ENCODE measurements at places on chromosomes 7 and 10.

- no peak for DNase-seq
Measured at GRCh38 chr7:26153241-26153822, 1.3 kb downstream of the NFE2L3 start.

DNA sequence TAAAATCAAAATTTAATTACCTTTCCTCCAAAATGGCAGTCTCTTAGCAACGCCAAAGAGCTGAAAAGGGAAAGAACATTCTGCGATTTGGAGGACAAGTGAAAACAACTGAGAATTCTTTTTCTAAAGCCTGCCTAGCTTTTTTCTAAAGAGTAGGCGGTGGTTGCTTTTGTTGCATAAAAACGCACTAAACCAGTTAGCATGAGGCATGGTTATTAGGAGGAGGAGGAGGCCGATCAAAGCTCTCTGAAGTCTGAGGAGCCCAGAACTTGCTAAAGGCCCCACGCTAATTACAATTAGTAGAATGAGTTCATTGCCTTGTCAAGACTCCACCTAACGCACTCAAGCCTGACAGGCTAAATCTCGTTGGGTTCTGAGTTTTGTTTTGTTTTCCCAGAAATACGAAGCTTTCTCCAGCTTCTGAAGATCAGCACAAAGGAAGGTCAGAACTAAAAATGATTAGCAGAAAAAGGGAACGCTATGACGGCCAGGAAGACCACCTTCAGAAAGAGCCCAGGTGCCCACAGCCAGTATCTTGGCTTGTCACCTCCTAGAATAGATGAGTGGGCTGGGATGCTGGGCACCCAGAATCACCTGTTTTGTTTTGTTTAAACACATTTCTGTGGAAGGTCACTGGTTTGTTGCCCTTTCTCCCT is 72.0 kb downstream of the FGFR2 start:
- DNase-seq, result no peak

- no peak for DNase-seq
Measured at GRCh38 chr10:103062854-103063590, 130.1 kb downstream of the NT5C2 start.

GRCh38 chr7:95317546-95317945 is 6.8 kb downstream of the PON1 start:
- DNase-seq, result no peak

DNA sequence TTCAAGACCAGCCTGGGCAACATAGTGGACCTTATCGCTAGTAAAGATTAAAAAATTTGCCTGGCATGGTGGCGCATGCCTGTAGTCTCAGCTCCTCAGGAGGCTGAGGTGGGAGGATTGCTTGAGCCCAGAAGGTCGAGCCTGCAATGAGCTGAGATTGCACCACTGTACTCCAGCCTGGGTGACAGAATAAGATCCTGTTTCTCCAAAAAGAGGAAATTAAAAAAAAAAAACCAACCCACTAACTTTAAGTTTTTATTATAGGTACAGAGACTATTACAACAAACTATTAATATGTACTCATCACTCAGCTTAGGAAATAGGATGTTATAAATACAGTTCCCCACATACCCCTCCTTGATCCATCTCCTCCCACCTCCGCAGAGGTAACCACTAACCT is 30.2 kb downstream of the DHTKD1 start:
- no peak for DNase-seq

- no peak for DNase-seq
Measured at GRCh38 chr7:17130281-17131059, 168.0 kb upstream of the AHR start.

DNA sequence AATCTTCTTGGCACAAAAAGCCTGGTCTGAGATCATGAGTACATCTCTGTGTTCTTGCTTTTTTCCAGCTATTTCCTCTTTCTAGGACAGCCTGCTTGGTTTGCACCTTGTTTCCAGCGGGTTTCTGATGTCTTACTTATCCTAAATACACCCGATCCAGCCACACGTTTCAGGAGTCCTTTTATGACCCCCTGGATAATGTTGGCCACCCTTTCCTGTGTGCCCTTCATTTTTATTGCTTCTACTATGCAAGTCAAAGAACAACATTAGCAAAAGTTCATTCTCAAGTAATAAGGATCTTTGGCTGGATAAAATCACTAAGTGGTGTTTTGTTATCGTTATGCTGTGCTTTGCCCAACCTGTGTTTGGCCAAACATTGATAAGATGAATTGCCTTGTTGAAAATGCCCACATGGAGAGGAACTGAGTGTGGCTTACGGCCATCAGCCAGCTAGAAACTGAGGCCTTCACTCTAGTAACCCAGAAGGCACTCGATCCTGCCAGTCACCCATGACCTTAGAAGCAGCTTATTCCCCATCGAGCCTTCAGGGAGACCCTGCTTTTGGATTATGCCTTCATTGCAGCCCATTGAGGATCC is 28.7 kb upstream of the AKR1C1 start:
- DNase-seq, result no peak

- DNase-seq, result no peak
Measured at GRCh38 chr10:113431398-113432160, 121.3 kb upstream of the HABP2 start.

GRCh38 chr7:82624337-82624736 is 180.8 kb upstream of the CACNA2D1 start:
- DNase-seq, result no peak

DNA sequence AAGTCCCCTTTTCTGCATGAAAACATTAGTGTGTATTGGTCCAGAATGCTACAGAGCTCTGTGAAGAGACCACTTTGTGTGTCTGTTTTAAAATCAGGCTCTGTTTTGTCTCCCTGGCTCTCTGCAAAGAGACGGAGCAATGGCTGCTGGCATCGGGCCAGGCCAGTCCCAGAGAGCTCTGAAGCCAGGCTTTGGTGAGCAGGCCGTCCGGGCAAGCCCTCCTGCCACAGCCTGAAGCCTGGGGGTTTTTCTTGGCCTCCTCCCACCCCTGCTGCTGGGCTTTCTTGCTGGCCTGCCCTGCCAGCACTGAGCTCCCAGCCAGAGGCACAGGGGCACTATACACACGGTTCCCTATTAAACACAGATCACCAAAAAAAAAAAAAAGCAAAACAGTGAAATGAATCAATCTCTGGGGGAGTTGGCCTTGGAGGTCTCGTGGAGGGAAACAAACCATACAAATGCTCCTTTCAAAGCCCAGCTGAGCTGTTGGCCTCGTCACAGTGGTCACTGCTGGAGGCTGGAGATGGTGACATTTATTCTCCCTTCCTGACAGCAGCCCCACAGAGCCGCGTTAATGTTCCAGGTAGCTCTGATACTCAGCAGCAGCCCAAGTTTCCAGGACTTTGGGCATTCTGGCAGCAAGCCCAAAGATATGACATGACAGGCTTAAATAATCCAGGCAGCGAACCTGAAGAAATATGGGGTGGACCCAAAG is 237.2 kb downstream of the TCF7L2 start:
- DNase-seq, result peak; percentile 73

DNA sequence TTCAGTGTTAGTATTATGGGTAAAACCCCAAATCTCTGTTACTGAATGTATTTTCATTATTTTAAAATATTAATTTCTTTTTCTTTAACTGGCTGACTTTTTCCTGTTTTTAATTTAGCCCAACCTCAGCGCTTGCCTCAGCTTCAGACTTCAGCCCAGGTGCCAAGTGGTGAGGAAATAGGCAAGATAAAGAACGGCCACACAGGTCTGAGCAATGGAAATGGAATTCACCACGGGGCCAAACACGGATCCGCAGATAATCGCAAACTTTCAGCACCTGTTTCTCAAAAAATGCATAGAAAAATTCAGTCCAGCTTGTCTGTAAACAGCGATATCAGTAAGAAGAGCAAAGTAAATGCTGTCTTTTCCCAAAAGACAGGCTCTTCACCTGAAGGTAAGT is 57.5 kb downstream of the MDFIC start:
- no peak for DNase-seq

GRCh38 chr10:70622981-70623844 is 20.7 kb upstream of the PRF1 start:
- no peak for DNase-seq

DNA sequence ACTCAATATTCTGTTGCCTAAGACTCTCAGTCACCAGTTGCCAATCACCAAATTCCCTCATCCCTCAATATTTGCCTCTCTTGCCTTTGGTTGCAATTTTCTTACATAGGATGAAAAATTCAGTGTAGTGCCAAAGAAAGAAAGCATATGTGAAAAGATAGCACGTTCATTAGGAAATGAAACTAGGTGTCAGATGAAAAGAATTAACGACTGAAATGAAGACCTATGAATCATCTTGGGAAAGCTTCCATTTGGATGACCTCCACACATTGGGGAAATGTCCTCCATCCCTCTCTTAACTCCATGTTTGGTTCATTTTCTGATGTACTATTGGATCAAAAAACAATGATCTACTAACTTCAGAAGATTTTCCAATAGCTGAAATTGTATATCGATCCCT is 145.1 kb upstream of the MEOX2 start:
- no peak for DNase-seq

GRCh38 chr7:140055833-140056232 is 6.9 kb downstream of the PARP12 start:
- DNase-seq, result no peak

- no peak for DNase-seq
Measured at GRCh38 chr7:1743481-1744230, 73.6 kb downstream of the ELFN1 start.

- no peak for DNase-seq
Measured at GRCh38 chr7:66946545-66946944, 25.5 kb downstream of the TMEM248 start.

DNA sequence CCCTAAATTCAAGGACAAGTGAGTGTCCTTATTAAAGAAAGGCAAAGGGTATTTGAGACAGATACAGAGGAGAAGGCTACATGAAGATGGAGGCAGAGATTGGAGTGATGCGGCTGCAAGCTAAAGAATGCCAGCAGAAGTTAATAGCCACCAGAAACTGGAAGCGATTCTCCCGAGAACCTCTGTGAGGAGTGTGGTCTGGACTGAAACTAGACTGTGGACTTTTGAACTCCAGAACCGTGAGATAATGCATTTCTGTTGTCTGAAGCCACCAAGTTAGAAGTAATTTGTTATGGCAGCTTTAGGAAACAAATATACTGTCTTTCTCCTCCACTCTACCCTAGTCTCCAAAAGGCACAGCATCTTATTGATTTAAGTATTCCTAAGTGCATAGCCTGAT is 80.3 kb upstream of the CREB5 start:
- no peak for DNase-seq

- DNase-seq, result peak; percentile 44
Measured at GRCh38 chr10:89217057-89217990, 10.2 kb upstream of the CH25H start.

DNA sequence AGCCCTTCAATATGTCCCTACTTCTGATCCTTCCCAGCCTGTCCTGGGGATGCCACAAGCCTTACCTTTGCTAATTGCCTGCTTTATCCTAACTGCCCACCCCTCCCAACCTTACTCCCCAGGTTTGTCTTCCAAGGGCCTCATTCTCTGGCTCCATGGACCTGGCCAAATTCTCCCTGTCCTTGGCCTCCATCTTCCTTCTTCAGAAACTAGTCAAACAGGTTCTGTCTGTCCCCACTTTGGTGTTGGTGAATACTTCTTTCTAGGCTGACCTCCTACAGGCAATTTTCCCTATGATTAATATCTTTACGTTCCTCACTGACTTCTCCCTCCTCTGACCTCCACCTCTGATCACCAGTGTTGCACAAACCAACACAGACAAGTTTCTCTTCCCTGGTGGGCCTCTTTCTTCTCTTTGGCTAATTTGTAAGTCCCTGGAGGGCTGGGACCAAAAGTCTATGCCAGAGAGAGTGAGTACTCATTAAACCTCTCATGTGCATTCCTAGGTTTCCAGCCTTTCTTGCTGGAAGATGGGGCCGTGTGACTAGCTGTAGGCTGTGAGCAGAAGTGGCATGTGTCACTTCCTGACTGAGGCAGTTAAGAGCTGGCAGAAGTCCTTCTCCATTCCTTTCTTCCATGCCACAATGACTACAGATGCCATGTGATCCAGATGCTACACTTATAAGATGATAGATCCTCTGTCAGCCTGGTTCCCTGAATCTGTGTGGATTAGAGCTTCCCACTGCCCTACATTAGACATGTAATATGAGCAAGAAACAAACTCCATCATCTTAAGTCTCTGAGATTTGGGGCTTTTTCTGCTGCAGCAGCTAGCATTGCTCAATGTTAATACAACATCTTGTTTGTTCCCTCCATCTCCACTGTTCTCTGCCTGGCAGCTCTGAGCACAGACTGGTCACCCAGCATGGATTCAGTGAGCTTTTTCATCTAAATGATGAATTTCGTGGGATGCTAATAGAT is 382.7 kb downstream of the RPS24 start:
- no peak for DNase-seq

DNA sequence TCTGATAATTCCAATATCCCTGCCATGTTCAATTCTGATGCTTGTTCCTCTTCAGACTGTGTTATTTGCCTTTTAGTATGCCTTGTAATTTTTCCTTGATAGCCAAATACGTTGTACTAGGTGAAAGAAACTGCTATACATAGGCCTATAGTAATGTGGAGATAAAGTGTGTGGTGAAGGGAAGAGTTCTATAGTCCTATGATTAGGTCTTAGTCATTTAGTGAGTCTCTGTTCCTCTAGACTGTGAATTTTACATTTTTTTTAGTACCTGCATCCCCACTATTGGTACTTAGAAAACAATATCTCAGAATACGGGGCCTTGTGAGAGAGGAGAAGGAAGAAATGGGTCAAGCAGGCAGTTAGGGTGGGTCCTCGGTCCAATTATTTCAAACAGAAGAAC is 59.6 kb upstream of the SEMA3E start:
- DNase-seq, result no peak

GRCh38 chr7:2507917-2508306 is 11.7 kb upstream of the LFNG start:
- no peak for DNase-seq

DNA sequence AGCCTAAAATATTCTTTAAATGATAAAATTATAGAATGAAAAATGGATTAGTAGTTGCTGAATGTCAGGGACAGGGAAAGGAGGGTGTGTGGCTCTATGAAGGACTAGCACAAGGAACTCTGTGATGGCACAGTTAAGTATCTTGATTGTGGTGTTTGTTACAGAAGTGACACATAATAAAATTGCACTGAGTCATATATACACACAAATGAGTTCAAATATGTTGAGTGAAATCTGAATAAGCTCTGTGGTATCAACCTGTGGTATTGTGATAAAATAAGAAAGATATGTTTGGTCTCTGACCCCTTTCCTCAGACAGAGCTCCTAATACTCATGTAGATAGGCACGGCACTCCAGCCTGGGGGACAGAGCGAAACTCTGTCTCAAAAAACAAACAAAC is 181.5 kb upstream of the TRIM24 start:
- no peak for DNase-seq

DNA sequence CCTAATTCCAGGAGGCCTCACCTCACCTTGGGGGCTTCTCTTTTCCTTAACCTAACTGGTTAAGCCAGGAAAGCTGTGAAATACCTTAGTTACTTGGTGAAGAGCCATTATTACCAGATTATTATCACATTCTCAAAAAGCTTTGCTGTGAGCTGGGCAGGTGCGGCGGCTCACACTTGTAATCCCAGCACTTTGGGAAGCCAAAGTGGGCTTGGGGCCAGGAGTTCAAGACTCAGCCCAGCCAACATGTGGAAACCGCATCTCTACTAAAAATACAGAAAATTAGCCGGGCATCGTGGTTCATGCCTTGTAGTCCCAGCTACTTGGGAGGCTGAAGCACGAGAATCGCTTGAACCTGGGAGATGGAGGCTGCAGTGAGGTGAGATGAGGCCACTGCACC is 102.4 kb upstream of the KLF6 start:
- DNase-seq, result no peak
